CD4-positive, alpha-beta T cell (primary cell): ENCODE measurements at places on chromosomes 1 and 21. TPM values are rescaled to one million over a fixed set of nuclear protein-coding genes. Genes with fewer than 3 reads are reported as not detected.

DNA sequence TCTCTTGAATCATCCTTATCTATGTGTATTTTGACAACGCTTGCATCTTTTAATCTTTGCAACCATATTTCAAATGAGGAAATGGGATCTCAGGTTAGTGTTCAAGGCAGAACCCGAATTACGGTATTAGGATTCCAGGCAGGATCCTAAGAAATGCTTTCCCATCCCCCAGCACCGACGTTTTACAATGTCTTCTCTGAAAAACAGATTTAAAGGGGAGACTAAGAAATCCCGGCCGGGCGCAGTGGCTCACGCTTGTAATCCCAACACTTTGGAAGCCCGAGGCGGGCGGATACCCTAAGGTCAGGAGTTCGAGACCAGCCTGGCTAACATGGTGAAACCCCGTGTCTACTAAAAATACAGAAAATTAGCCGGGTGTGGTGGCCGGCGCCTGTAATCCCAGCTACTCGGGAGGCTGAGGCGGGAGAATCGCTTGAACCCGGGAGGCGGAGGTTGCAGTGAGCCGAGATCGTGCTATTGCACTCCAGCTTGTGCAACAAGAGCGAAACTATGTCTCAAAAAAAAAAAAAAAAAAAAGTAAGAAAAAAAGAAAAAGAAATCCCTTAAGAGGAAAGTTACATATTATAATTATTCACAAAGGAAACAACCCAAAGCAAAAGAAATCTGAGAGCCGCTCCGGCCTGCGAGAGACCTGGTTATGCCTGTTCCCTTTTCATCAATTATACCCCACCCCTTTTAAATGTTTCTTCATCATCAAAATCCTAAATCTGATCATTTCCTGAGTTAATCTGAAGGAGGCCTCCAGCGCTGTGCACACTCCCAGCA lies 801 bp upstream of the GORAB start:
- H3K27me3 ChIP-seq = no peaks in the 10 kb centered on the region
- peak overlapping the region; percentile 73 for H3K27ac ChIP-seq

DNA sequence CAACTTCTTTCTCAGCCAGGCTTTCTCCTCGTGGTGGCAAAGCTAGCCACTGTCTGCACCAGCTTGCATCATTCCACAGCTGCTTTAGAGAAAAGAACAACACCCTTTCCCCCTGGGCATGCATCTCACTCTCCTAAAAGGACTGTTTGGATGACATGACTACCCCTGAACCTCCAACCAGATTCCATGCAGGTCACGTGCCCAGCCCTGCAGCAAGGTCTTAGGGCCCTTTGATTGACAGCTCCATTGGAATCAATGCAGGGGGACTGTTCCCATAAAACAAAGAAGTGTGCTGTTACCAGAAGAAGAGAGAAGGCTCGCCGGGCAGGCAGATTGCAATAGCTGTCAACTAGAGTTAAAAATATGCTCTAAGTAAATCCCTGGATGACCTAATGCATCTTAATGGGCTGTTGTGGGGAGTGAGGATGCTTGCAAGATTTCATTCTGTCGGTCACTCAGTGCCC lies 24.4 kb downstream of the KCNA2 start:
- no peaks in the 10 kb centered on the region for H3K4me1 ChIP-seq
- H3K36me3 ChIP-seq = no peaks in the 10 kb centered on the region
- H3K27me3 ChIP-seq = peaks cover 12% of the 10 kb centered on the region

Gene FMO1
- total RNA-seq = not detected

Gene REG4
- not detected for total RNA-seq

Gene ACTN2
- 0.28 TPM for total RNA-seq

GRCh38 chr1:84735483-84735882 lies 45.2 kb upstream of the SSX2IP start:
- no peak overlapping the region for H3K27ac ChIP-seq
- peaks cover 10% of the 10 kb centered on the region for H3K27me3 ChIP-seq
- no peaks in the 10 kb centered on the region for H3K36me3 ChIP-seq
- H3K4me1 ChIP-seq = no peaks in the 10 kb centered on the region

GRCh38 chr1:113984710-113985109 lies 5.4 kb downstream of the OLFML3 start:
- H3K27ac ChIP-seq = no peak overlapping the region
- H3K27me3 ChIP-seq = no peaks in the 10 kb centered on the region
- H3K36me3 ChIP-seq = no peaks in the 10 kb centered on the region
- H3K4me1 ChIP-seq = no peaks in the 10 kb centered on the region
- H3K4me3 ChIP-seq = no peak overlapping the region
- no peak for DNase-seq

Gene CELA3B
- not detected for total RNA-seq

DNA sequence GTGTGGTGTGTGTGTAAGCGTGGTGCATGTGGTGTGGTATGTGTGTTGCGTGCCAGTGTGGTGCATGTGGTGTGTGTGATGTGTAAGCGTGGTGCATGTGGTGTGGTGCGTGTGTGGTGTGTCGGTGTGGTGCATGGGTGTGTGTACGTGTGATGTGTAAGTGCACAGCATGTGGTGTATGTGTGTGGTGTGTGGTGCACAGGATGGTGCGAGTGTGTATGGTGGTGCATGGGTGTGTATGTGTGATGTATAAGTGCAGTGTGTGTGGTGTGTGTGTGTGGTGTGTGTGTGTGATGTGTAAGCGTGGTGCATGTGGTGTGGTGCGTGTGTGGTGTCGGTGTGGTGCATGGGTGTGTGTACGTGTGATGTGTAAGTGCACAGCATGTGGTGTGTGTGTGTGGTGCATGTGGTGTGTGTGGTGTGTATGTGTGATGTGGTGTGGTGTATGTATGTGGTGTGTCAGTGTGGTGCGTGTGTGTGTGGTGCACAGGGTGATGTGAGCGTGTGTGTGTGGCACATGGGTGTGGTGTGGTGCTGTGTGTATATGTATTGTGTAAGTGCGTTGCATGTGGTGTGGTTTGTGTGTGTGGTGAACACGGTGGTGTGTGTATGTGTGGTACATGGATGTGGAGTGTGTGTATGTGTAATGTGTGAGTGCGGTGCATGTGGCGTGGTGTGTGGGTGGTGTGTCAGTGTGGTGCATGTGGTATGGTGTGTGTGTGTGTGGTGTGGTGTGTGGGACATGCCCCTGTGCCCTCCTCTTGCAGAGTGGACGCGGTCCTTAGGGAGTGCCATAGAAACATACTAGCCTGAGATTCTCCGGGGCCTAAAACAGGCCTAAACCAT lies 1.1 kb upstream of the C2CD2 start:
- H3K27me3 ChIP-seq = no peaks in the 10 kb centered on the region

DNA sequence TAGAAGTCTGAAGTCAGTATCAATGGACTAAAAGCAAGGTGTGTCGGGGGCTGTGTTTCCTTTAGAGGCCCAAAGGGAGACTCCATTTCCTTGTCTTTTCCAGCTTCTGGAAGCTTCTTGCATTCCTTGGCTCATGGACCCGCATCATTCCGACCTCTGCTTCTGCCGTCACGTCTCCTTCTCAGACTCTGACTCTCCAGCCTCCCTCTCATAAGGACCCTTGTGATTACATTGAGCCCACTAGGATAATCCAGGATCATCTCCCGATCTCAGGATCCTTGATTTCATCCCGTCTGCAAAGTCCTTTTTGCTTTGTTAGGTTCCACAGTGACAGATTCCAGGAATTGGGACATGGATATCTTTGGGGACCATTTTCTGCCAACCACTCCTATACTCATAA lies 265.8 kb upstream of the CSF3R start:
- no peak overlapping the region for H3K27ac ChIP-seq
- no peak for DNase-seq
- H3K36me3 ChIP-seq = no peaks in the 10 kb centered on the region
- no peaks in the 10 kb centered on the region for H3K4me1 ChIP-seq

DNA sequence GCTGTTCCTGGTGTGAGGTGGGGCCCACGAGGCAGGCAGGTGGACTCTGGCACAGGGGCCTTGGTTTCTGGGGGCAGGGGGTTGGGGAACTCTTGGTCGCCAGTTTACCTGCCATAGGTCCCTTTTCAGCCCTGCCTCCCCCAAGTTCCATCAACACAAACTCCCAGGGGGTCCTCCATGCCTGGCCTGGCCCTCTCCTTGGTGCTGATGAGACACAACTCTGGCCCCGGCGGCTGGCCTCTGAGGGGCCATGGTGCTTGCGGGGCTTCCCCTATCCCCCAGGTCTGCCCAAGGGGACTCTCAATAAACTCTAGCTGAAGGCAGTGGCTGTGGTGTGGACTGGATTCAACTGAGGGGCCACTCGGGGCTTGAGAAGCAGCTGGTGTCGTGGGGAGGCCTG lies 16.0 kb downstream of the HTR6 start:
- no peak overlapping the region for H3K27ac ChIP-seq
- no peak for DNase-seq
- no peak overlapping the region for H3K4me3 ChIP-seq
- peaks cover 19% of the 10 kb centered on the region for H3K36me3 ChIP-seq
